Fibroblast of skin of back (primary cell): ENCODE measurements at places on chromosomes 6 and 20.

GRCh38 chr20:37574199-37574890 is 46.7 kb upstream of the BLCAP start:
- DNase-seq = no peak

DNA sequence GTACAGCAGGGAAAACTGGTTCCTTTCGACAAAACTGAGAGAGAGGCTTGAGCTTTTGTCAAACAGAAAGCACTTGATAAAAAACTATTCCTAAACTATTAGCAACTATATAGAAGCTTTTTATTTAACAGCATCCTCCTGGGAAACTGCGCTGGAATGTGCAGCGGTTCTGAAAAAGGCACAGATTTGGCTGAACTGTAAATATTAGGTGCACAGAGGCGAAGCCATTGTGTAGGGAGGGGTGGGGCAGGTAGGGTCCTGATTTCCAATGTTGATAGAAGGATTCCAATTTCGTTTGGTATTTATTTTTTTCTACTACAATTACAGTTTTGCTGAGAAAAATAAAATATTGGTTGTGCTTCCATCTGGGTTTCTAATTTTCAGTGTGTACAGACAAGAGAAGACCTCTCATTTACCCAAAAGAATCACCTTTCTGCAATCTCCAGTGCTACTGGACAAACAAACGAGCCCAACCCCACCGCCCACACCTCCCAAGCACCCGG is 698 bp upstream of the SH3BGRL2 start:
- no peak for DNase-seq

GRCh38 chr6:116564311-116564710 is 7.0 kb upstream of the RWDD1 start:
- peak; percentile 71 for DNase-seq

DNA sequence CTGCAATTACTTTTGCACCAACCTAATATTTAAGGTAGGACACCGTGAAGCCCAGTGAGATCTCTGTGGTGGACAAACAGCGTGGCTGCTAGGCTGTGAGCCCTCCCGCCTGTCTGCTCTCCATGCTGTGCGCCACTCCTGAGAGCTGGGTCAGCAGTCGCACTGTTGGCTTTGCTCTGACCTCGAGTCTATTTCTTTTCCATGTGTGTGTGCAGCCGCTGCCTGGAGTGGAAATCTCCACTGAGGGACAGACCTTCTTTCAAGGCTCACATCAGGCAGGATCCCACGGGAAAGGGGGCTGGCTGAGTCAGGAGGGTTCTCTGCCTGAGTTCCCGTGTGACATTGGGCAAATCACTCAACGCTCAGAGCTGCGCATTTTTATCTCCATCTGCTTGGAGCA is 27.1 kb downstream of the RIPOR3 start:
- no peak for DNase-seq

DNA sequence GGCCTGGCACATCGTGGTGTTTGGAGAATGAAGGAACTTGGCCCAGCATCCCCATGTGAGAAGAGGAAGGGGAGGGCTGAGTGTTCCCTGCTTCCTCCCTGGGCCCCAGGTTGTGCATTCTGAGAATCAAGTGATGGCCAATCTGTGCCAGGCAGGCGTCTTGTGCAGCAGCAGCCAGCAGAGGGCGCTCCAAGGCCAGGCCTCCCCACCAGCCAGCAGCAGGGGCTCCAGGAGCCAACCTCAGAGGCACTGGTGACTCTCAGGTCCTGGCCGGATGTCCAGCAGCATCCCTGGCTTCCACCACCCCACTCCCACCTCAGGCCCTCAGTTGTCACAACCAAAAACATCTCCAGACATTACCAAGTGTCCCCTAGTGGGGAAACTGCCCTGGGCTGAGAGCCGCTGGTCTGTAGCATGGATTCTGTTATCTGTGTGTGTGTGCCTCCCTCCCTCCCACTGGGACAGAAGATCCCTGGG is 192.0 kb downstream of the PREX1 start:
- DNase-seq = peak; percentile 40

DNA sequence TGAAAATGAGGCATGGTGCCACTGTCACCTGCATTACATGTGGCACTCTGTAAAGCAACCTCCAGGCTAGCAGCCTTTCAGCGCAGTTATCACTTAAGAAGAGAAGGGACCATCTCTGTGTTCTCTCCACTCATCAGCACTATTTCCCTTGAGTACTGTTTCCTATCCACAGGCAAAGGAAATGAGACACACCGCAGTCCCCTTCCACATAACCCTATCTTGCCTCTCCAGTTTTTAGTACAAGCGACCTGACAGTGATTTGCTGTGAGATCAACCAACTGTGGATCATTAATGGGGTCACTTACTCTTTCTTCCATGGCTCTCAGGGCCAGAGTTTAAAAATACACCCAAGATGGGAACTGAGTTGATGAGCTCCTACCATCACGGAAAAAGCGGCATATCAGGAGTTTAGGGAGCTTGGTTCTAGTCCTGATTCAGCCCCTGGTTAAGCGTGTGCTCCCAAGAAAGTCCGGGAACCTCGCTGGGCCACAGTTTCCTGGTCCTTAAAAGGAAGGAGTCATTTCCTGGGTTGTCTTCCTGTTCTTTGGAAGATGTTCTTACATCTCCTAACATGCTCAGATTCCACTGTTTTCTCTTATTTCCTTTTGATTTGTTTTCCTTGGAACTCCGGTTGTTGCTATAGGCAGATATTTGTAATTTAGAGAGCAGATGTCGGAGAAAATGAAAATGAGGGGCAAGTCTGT is 27.3 kb downstream of the PRDM1 start:
- DNase-seq = no peak

- DNase-seq = no peak
These were observed 860.5 kb downstream of the TBC1D32 start for GRCh38 chr6:120473804-120474203.

- DNase-seq = peak; percentile 55
These were observed 481 bp downstream of the SERPINB6 start for GRCh38 chr6:2970753-2971419.

DNA sequence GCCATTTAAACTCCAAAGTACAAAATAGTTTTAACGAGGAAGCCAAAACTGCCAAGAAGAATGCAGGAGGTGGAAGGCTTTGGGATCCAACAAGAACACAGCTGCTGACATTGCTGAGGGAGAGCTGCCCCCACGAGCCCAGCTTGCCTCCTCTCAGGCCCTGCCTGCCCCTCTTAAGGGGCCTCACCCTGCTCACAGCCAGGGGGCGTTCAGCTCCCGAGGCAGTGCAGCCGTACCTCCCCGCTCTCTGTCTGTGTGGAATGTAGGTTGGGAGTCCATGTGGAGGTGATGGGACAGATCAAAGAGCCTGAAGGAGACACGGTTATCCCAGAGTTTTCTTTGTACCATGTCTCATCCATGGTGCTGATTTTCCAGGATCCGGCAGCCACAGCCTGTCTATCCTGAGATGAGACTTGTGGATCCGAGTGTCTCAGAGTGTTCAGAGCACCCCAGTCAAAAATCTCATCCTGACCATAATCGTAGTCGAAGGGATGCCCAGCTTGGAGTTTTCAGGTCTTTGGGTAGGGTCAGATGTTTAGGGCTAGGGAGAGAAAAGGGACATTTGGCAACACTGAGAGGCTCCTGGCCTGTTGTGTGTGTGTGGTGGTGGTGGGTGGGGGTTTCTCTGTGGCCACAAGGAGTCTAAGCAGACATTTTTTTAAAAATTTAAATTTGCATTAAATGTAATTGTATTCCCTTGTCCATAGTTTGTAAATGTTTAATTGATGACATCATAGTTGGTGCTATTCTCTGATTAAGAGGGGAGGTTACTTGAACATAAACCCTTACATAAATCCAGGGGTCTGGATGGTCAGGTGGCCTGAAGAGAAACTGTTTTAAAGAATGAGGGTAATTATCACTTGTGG is 111.4 kb upstream of the CLDN20 start:
- no peak for DNase-seq

DNA sequence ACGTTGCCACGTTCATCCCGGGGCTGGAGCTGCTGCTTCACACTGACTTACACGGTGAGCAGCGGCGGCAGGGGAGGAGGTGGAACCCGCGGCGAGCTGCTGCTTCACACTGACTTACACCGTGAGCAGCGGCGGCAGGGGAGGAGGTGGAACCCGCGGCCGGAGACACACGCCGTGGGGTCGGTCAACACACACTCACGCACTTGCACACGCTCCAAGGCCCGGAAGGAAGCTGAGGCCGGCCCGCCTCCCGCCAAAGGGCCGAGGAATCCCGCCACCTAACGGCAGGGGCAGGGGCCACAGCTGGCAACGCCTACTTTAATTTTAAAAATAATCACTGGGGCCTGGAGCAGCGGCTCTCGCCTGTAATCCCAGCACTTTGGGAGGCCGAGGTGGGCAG is 94.4 kb upstream of the FOXC1 start:
- no peak for DNase-seq

DNA sequence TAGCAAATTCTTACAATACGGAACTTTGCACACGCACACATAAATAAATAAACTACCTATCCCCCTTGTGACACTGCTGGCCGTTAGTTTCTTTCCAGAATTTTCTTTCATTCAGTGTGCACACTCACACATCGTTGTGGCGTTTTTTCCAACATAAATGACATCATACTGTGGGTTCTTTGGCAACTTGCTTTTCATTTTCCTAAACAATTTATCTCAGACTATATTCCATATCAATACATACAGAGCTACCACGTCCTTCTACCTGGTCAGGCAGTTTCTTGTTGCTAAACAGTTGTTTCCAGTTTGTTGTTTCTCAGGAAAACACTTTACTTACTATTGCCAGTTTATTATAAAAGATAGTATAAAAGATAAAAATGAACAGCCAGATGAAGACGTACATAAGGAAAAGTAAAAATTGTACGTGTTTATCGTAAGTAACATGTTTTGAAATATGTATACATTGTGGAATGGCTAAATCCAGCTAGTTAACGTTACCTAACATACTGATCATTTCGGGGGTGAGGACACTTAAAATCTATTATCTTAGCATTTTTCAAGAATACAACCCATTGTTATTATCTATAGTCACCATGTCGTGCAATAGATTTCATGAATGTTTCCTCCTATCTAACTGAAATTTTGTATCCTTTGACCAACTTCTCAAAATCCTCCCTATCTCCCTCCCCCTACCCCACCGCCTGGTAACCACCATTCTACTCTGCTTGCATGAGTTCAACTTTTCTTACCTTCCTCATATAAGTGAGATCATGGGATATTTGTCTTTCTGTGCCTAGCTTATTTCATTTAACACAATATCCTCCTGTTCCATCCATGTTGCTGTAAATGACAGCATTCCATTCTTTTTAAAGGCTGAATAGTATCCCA is 1.2 kb upstream of the TP53RK start:
- DNase-seq = no peak

GRCh38 chr20:2118783-2119182 is 17.2 kb downstream of the STK35 start:
- no peak for DNase-seq

DNA sequence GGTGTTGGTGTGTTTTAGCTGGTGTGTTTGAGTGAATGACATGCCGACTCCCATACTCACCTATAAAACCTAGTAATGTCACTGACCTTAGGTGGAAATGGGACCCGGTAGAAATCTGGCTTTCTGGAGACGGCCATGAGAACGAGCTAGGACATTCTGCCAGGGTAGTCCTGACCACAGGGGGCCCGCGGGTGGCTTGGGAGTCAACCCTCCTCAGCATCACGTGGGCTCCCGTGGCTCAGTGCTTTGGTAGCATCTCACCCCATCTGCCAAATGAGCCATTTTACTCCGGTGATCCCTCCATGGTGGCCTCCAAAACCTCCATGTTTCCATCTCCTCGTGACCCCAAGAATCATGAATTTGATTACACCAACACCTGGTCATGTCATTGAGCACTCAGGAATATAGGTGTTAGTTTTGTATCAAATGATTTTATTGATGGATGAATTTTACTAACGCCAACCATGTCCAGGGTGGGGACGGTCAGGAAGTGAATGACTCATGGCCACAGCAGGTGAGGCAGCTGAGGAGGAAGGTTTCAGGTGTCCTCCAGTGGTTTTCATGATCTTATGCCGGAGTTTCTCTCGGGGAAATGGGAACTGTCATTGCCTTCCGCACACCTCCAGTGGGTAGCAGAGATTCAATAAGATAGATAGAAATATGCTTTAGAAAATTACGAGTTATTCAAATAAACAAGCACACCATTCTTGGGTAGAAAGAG is 195.0 kb downstream of the SYNDIG1 start:
- DNase-seq = no peak

DNA sequence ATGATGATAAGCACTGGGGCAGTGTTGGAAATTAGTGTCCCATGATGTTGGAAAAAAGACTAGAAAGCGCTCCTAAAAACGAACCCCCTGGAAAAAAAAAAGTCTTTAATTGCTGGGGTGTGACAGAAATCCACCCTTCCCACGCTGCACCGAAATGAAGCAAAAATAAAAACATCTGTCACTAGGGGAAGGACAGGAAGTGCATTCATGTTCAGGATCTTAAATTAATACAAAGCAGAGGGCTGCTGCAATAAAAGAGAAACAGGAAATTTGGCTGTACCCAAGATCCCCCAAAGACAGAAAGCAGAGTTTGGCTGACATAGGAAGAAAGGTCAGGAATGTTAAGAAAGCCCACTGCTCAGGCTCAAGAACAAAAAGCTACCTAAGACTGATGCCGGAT is 333.9 kb downstream of the TBC1D32 start:
- DNase-seq = no peak

GRCh38 chr20:8527998-8528723 is 396.1 kb downstream of the PLCB1 start:
- DNase-seq = peak; percentile 93

GRCh38 chr6:16412171-16412570 is 173.8 kb downstream of the GMPR start:
- DNase-seq = no peak

- DNase-seq = no peak
These were observed 19.7 kb downstream of the BCAS4 start for GRCh38 chr20:50814438-50815161.

DNA sequence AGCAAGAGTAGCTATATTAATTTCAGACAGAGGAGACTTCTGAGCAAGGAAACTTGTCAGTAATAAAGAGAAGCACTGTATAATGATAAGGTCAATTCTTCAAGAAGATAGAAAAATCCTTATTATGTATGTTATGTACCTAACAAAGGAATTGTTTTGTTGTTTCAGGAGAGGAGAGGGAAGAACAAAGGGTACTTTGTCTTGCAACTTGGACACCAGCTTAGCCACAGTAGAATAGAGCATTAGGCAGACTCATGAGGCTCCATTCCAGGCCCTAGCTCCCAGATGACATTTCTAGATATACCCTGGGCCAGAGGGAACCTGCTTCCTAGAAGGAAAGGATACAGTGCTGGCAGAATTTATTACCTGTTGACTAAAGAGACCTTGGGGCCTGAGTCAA is 6.5 kb upstream of the NUS1 start:
- DNase-seq = no peak

DNA sequence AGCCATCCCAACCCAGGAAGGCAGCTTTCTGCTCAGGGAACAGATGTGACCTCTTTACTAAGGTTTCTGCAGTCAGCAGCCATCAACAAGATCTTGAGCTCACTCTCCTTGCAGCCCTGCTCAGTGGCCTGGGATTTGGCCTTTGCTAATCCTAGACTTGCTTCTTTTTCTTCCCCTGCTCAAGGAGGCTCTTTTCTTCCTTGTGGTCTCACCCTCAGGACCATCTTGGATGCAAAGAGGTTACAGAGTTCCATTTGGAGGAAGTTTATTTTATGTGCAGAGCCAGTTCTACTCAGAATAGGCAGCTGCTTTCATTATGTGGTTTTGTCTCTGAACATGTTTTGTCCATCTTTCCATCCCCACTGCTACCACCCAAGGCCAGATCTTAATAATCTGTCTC is 49.3 kb downstream of the RALY start:
- DNase-seq = no peak
